Hepatocyte (in vitro differentiated cells): ENCODE measurements at places on chromosomes 1 and 21. TPM values are rescaled to one million over a fixed set of nuclear protein-coding genes. Genes with fewer than 3 reads are reported as not detected.

DNA sequence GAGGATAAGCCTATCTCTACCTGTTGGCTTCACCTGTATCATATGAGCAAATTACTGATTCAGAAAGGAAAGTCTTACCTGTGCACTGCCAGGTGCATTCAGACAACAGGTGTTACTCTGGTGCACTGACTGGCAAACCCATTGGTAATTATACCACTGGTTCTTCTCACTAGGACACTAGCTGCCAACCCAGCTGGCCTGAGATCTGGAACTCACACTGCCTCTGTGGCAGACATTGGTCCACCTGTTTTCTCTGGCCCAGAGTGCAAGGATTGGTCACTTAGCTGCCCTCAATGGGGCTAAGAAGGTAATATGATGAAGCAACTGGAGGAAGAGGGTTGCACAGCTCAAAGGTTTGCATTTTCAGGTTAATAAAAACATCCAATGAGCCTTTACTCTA, 140.2 kb upstream of the DNAH14 start:
- no peak for DNase-seq

DNA sequence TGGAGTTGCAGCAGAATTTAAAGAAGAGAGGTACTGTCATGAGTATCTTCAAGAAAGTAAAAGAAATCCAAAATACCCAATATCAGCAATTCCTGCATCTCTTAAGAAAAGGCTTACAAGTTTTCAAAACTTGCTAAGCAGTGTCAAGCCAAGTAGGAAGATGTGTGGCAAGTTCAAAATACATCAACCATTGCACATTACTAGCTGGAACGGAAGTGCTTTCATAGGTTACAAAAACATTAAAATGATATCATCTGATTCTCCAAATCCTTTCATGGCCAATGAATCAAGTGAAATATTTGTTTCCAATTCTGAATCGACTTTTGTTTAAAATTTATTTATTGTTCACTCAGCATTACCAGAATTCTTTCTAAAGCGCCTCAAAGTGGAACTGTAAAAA, 5.7 kb upstream of the ABCA4 start:
- no peak for DNase-seq

- DNase-seq, result no peak
Observed at GRCh38 chr21:26050857-26051256, 119.7 kb downstream of the APP start.

Gene CEPT1
- total RNA-seq, result 49.0 and 51.7 TPM in 2 replicates

Gene LPAR3
- total RNA-seq, result 1.8 and 2.7 TPM in 2 replicates

Gene AMY2B
- total RNA-seq, result 12.6 and 21.5 TPM in 2 replicates

GRCh38 chr1:157145076-157145475, 6.9 kb upstream of the ETV3 start:
- no peak for DNase-seq
